ENCODE measurements at places on chromosomes 7 and 10.

GRCh38 chr10:89591111-89591795, 53.8 kb downstream of the PANK1 start:
- no peak for DNase-seq

DNA sequence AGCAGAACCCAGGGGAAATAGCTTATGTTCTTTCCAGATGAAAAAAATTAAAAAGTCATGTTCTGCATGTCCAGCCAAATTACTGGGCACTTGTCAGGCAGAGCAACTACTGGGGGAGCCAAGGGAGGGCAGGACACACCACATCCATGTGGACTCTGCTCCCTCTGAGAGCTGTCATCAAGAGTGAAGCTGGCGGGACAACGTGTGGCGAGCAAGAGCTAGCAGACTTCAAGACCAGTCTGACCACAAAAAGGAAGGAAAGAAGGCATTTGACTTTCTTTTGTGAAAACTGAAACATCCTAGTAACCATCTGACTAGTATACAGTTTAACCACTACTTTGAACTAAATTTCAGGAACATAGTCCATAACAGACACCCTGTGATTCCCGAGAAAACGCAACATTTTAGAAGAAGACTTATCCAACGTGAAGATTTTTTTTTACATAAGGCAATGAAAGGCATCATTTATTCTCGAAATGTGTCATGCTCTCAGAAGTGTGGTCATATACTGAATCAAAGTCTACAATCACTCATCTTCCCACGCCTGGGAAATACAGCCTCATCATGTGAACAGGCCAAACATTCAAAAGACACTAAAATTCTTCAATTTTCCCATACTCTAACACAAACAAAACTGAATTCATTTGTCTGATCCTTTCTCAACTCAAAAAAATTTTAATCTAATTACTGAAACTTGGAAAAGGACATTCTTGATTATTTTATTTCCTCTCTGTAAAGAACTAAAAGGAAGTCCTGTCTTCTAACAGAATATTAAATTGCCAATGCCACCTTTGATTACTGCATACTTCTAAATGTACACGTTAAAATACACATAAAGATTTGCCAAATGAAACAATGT, 15.5 kb downstream of the CYTH3 start:
- no peak for DNase-seq

DNA sequence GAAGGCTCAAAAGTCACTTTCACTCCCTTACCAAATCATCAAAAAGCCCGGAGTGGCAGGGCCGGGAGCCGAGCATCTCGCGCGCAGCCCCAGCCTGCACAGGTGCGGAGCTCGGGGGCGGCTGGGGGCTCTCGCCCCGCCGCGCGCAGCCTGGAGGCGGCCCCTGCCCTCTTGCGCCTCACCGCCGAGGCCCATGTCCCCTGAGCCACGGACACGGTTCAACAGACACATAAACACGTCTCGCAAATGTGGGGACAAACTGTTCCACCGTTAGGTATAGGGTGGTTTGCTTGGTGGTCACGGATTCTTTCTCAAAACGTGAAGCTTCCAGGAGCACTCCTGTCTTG, 700 bp downstream of the GSAP start:
- DNase-seq, result no peak

GRCh38 chr7:158781217-158781973, 47.9 kb downstream of the ESYT2 start:
- DNase-seq, result no peak

GRCh38 chr10:61992671-61993668, 91.5 kb downstream of the ARID5B start:
- DNase-seq, result no peak

GRCh38 chr10:8183241-8183704, 128.8 kb downstream of the GATA3 start:
- DNase-seq, result no peak

DNA sequence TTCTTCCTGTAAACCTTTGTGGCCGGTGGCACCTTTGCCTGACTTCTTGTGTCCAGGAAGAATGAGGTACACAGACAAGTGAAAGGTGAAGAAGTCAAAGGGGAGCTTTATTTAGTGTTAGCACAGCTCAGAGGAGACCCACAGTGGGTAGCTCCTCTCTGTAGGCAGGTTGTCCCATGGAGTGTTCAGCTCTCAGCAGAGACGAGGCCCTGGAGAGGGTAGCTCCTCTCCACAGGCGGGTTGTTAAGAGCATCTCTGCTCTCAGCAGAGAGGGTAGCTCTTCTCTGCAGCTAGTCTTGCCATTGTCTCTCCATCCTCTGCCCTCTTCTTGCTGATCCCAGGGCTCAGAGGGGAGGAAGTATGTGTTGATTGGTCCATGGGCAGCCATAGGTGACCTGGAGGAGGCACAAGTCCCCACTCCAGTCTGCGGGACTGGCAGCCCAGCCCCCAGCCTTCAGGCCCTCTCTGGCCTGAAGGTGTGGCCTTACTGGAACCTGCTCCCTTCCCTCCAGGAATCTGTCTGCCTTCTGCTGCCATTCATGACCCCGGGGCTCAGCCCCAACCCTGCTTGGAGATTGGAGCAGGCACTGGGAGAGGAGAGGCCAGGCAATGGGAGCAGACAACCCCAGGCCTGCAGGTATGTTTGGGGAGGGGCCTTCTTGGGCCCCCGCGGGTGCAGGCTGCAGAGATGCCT, 24.5 kb downstream of the HHEX start:
- DNase-seq, result no peak

GRCh38 chr10:112054516-112054915, 129.0 kb downstream of the GPAM start:
- no peak for DNase-seq

- no peak for DNase-seq
Observed at GRCh38 chr10:75230600-75231038, 5.1 kb downstream of the COMTD1 start.

GRCh38 chr10:68543004-68543918, 15.9 kb upstream of the SLC25A16 start:
- no peak for DNase-seq

DNA sequence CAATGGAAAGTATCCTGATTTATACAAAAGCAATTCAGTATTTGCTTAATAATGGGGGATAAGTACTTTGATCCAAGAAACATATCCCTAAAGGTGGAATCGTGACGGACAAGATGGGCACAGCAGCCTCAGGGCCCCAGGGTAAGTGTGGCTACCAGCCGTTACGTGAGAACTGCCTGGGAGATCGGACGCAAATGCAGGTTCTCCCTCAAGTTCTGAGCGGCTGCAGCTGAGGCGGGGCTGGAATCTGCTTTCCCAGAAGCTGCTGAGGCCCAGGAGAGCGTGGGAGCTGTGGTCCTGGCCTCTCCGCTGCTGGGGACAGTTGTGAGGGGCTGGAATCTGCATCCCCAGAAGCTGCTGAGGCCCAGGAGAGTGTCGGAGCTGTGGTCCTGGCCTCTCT, 13.5 kb downstream of the FOXL3 start:
- DNase-seq, result no peak

DNA sequence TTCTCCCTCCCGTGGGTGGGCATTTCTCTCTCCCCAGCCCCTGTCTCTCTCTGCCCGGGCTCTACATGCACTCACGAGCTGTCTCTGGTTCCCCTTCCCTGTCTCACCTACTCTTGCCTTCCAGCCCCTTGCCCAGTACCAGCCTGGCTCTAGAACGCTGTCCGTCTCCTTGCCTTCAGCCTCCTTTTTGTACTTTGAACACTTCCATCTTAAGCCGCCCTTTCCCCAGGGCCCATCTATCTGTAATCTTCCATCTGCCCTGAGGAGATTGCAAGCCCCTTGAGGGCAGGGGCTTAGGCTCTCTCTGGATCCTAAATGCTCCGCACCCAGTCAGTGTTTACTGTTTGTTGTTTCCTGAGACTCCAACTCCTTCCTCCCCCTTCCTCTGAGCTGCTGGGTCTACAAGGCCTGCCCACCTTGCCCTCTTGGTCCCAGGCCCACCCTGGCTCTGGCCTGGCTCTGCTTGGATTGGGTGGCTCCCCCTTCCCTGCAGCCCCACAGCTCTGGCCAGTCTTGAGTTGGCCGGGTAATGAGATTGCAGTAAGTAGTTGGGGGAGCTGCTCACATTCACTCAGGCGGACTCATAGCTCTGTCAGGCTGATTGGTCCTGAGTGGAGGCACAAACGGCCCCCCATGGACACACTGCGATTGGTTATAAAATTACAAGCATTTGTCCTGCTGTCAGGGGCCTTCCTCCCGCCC, 28.3 kb downstream of the POLL start:
- DNase-seq, result no peak

DNA sequence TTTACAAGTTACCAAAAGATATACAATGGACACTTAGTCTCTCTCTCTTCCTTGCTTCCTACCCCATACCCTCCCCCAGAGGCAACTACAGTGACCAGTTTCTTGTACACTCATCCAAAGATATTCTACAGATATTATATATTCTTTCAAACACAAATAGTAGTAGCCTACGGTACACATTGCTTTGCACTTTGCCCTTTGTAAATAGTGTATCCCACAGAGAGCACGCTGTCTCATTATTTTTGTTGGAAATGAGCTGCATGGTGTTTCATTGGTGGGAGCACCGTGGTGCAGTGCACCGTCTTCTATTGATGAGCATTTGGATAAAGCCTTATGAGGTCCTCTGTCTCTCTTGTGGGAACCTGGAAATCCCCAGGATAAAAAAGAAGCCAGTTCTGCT, 24.2 kb downstream of the STRA8 start:
- DNase-seq, result no peak

- no peak for DNase-seq
Observed at GRCh38 chr7:128935342-128935730, 2.4 kb upstream of the IRF5 start.

- no peak for DNase-seq
Observed at GRCh38 chr7:99406557-99406956, 1.8 kb downstream of the PDAP1 start.

- no peak for DNase-seq
Observed at GRCh38 chr10:84337199-84337598, 8.8 kb downstream of the CCSER2 start.

DNA sequence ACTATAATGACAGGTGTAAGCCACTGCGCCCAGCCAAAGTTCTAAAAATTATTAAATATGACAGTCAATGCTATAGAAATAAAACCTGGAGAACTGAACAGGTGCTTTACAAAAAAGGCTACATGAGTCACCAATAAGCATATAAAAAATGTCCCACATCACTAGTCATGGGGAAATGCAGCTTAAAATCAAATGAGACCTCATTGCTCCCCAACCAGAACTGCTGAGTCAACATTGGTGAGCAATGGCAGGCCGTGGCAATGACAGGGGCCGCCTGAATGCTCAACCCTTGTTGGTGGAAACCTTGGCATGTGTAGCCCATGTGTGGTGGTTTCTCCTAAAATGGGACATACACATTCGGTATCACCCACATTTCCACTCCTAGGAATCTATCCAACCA, 352.3 kb upstream of the KLF6 start:
- no peak for DNase-seq

- DNase-seq, result no peak
Observed at GRCh38 chr7:157780312-157780711, 443.5 kb downstream of the DNAJB6 start.

GRCh38 chr7:84393786-84394185, 199.2 kb upstream of the SEMA3A start:
- no peak for DNase-seq

DNA sequence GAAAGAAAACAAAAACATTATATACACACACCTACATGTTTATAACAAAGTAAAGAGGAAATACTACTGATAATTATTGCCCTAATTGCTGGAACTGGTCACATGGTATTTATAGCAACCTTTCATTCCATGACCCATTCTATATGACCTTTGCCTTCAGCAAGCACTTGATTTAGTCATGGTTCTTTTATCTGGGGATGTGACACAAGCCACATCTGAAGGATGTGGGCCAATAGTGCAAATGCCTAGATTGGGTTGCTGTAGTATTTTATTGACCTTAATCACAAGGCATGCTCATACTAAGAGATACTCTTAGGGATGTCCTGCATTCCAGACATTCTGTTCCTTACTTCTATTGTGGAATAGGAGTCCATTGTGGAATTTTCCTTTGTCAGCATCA, 723.5 kb upstream of the POM121L12 start:
- no peak for DNase-seq

DNA sequence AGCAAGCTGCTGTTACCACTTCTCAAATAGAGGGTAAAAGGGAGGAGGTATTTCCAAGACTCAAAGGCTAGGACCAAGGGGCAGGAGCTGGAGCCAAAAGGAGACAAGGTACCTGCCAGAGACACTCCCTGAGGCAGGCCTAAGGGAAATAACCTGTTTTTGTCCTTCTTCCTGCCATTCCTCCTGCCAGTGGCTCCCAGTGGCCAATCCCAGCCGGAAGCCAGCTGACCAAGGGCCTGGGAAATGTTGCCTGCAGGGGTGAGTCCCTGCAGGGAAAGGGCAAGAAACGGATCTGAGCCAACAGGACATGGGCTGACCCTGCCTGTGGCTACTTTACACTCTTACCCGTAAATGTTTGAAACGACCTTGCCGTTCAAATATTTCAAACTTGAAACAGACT, 3.5 kb downstream of the CYTH3 start:
- DNase-seq, result no peak

DNA sequence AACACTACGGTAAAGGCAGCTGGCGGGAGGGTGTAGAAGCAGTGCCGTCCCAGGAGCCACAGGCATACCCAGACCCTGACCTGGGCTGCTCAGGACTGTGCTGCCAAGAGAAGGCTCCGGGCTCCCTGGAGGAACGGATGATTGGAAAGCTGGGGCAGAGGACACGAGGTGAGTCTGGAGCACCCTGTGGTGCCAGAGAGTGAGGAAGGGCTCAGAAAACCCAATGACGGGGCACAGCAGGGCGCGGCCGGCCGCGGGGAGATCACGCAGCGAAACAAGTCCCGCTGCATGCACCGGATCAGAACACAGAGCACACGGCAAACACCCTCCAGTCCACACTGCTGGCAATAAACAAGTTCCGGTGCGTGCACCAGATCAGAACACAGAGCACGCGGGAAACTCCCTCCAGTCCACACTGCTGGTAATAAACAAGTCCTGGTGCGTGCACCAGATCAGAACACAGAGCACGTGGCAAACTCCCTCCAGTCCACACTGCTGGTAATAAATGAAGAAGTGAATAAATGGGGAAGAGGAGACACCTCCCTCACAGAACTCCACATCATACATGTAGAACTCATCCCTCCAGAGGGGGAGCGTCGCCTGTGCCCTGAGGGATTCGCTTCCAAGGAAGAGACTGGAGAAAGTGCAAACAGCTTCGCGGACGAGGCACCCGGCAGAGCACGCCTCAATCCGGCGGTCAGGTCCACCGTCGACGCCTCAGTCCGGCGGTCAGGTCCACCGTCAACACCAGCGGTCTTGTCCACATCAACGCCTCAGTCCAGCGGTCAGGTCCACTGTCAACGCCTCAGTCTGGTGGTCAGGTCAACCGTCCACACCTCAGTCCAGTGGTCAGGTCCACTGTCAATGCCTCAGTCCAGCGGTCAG, 265.0 kb downstream of the MAD1L1 start:
- DNase-seq, result no peak

DNA sequence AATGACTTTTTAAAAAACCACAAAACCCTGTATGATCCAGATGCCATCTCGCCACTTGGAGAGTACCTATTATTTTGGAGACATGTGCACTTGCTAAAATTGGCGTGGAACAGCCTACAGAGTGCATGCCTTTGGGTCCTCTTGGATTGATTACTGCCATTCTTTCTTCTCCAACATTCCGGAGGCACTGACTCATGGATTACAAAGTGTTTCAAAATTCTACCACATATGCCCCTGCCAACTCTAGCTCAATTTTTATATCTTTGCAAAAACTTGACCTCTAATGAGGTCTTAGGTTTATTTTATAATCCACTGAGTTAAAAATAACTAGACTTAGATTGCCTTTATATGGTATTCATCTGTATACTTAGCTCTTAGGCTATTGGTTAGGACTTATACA, 55.8 kb upstream of the KIF5B start:
- DNase-seq, result no peak

Data from NCI-H1417 treated with DMSO at 0.1 percent for 48 hours (cell line).